ENCODE measurements at places on chromosomes 16 and 17.

- no peak for DNase-seq
These were observed 118.6 kb downstream of the PRKCA start for GRCh38 chr17:66420961-66421371.

DNA sequence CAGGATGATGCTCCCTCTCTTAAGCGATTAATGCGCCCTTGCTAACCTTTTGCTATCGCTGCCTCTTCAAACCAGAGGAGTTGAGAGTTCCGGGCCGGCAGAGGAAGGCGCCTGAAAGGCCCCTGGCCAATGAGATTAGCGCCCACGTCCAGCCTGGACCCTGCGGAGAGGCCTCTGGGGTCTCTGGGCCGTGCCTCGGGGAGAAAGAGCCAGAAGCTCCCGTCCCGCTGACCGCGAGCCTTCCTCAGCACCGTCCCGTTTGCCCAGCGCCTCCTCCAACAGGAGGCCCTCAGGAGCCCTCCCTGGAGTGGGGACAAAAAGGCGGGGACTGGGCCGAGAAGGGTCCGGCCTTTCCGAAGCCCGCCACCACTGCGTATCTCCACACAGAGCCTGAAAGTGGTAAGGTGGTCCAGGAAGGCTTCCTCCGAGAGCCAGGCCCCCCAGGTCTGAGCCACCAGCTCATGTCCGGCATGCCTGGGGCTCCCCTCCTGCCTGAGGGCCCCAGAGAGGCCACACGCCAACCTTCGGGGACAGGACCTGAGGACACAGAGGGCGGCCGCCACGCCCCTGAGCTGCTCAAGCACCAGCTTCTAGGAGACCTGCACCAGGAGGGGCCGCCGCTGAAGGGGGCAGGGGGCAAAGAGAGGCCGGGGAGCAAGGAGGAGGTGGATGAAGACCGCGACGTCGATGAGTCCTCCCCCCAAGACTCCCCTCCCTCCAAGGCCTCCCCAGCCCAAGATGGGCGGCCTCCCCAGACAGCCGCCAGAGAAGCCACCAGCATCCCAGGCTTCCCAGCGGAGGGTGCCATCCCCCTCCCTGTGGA, 16.0 kb upstream of the STH start:
- DNase-seq, result no peak

- no peak for DNase-seq
These were observed 44.2 kb upstream of the HNF1B start for GRCh38 chr17:37789021-37789565.

DNA sequence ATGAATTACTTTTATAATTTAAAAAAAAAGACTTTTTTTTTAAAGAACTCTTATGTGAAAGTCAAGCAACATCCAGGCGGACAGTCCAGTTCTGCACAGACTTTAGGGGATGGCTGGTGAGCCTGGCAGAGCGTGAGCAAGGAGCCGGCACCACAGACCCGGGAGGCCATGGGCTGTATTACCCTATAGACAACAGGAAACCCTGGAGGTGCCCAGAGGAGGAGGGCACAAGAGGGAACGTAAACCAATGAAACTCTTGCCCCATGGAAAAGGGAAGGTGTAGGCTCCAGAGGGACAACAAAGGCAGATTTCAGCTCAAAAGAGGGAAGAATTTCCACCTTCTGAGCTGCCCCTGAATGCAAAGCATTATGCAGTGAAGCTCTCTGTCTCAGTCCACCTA, 25.5 kb upstream of the RPH3AL start:
- no peak for DNase-seq

- DNase-seq, result peak; percentile 73
These were observed at the start of gene UBTF for GRCh38 chr17:44219616-44220212. TSS of gene UBTF (minus strand) at chr17:44219675. CDS start at chr17:44218229, 1,446 bp downstream.

DNA sequence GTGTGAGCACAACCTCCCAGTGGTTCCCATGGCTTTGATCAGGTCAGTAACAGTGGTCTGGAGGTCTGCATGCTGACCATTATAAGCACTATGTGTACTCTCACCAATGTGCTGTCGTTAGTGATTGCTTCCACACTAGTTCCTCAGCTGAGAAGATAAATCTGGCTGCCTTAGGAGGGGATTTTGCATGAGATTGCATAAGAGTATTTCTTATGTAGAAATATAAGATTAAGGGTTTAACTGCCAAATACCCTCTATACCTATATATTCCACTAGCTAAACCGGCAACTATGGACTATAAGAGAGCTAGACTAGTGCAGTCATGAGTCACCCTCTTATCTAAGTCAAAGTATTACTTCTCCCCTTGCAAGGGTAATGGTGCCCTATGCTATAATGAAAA, 580.2 kb downstream of the CDH11 start:
- no peak for DNase-seq

DNA sequence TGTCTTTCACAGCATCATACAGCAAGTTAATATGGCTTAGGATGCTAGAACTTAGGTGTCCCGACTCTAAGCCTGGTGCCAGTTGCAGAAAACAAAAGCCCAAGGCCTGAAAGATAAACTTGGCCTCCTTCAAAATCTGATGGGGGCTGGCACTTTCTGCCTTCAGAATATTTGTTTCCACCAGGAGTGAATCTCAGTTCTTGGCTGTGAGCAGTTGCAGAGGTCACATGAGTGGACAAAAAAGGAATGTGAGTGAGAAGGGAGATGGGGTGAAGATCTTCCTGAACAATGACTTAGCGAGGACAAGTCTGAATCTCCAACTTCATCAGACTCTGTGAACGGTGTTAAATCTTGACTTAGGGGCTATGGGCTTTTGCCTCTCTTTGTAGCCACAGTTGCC, 46.6 kb downstream of the HOXB1 start:
- no peak for DNase-seq

DNA sequence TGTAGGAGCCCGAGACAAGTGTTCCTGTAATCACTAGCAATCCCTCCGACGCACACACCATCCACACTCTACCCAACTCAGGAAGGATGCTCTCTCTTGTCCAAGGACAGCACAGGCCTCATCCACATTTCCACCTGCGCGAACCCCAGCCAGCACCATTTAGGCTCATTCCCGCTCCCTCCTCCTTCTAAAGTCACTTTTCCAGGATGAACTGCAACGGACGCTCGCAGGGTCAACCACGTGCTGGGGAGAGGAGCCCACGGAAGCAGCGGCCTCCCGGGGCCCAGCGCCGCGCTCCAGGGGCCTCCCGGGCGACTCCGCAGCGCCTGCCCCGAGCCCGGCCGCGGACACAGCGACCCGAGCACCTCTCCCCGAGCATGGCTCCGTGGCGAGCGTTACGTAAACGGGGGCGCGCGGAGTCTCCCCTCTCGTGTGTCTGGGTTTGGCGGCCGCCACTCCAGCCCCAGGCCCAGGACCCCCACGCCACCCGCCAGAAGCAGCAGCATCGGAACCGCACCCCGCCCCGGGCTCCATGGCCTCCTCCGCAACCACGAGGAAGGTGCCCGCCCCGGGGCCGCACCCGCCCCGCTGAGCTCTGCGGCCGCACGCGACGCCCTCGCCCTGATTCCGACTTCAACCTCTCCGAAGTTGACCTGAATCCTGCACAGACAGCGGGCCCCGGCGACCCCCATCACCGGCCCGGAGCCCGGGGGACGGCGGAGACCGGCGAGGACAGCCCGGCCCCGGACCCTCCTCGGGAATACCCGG, 668 bp downstream of the USP36 start:
- DNase-seq, result no peak

- no peak for DNase-seq
These were observed 5.7 kb downstream of the HS3ST3B1 start for GRCh38 chr17:14306596-14306995.

DNA sequence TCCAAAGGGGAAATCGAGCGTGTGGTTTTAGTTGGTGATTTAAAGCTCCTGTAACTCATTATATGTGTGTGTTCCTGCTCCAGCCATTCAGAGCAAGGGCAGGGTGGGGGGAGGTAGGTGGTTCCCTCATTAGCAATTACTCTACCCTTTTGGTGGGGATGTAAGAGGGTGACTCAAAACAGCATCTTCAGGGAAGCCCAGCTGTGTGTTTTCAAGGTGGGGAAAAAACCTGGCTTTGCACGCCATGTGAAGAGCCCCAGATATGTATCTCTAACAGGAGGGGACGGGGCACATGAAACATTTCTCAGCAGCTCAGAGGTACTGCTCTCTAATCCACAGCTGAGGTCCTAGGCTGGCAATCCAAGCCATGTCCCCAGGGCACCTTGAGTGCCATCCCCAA, 241.3 kb upstream of the ZFHX3 start:
- no peak for DNase-seq

DNA sequence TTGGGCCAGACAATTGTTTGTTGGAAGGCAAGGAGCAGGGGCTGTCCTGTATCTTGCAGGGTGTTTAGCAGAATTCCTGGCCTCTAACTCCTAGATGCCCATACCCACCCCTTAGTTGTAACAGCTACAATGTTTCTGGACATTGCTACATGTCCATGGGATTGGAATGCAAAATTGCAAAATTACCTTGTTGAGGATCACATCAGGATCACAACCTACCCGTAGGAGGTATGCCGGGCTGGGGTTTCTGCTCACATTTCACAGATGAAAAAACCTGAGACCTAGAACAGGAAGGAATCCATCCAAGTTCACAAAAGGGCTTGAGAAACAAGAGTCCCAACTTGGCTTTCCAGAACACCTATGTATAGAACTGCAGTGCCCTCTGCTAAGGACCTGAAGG, 22.7 kb downstream of the NOG start:
- DNase-seq, result no peak

GRCh38 chr17:46772475-46773220, 45.8 kb downstream of the WNT3 start:
- no peak for DNase-seq

DNA sequence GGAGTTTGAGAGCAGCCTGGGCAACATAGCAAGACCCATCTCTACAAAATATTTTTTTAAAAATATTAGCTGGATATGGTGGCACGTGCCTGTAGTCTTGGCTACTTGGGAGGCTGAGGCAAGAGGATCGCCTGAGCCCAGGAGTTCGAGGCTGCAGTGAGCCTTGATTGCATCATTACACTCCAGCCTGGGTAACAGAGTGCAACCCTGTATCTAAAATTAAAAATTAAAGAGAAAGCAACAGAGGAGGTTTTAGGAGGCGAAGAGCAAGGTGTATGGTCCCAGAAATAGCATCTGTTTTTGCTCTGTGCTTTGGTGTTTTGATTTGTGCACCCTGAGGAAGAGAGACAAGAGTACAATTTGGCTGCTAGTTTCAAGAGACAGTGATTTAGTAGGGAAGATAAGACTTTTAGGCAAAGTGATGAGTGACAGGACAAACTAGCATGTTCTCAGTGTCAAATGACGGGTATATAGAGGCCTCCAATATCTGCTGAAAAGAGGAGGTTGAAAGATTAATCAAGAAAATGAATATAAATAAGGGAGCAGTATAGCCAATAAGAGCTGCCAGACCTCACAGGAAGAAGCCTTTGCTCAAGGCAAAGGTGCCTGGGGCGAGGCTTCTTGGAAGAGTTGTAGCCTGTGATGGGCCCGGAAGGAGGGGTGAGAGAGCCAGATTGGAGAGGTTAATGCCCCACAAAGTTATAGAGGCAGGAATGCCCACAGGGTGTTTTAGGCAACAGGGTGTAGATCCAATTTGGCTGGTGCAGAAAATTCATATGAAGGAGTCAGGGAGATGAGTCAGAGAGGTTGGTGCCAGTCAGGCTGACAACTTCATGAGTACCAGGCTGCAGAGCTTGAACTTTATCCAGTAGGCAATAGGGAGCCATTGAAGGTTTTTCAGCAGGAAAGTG, 11.4 kb downstream of the HLF start:
- no peak for DNase-seq

GRCh38 chr16:81357711-81358260, 43.0 kb downstream of the GAN start:
- no peak for DNase-seq

DNA sequence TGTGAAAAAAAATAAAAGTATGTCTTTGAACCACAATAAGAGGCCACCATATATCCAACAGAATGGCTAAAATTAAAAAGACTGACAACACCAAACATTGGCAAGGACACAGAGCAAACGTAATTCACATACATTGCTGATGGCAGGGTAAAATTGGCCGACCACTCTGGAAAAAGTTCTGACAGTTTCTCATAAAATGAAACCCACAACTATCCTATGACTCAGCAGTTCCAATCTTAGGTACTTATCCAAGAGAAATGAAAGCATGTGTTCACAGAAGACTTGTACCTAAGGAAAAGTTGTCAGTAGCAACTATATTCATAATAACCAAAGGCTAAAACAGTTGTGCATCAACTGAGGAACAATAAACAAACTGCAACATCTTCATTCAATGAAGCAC, 357.3 kb upstream of the XYLT1 start:
- no peak for DNase-seq

DNA sequence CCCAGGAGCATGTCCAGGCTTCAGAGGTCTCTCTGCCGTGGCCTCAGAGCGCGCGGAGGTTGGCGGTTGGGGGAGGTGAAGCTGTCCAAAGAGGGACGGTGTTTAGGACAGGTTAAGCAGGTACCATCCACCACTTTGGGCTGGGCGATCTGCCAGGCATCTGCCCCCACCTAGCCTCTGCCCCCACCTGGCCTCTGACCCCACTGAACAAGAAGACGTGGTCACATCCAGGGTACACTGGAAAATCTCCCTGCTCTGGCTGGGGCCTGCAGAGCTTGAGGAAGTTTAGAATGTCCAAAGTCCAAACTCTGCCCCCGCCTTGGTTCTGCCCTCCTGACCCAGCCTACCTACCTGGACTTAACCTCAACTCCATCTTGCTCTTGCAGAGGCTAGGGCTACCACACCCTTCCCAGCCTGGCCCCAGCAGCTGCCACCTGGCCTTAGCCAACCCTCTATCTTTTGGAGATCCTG, 1.6 kb downstream of the ITGA3 start:
- DNase-seq, result no peak

DNA sequence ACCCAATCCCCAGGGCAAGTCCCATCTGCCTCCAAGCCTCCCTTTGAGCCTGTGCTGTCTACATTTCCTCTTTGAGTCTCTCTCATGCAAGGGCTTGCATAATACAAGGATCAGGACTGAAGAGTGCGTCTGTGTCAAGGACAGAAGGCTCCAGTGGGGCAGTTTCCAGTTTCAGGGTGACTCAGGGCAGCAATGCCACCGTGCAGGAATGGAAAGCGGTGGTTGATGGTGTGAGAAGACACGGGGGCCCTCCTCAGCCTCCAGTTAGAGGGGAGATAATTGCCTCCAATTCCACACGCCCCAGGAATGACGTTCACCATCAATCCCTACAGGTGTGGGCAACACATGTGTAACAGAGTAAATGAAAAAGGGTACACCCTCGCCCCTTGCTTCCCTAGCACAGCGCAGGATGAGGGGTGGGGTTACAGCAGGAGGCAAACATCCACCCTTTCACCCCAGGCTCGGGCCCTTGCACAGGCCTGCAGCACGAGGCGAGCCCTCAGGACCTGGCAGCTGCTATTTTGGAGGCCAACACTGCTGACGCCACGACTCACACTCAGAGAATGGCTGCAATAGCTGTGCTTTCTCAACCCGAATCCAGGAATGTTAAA, 24.8 kb upstream of the SLC25A19 start:
- no peak for DNase-seq
